Stimulated activated CD8-positive, alpha-beta memory T cell treated with anti-CD3 and anti-CD28 coated beads, Interleukin-12 subunit alpha, Interleukin-12 subunit beta, amount 100 ng/mL, for 4 hours (primary cell): ENCODE measurements at places on chromosomes 4 and X.

DNA sequence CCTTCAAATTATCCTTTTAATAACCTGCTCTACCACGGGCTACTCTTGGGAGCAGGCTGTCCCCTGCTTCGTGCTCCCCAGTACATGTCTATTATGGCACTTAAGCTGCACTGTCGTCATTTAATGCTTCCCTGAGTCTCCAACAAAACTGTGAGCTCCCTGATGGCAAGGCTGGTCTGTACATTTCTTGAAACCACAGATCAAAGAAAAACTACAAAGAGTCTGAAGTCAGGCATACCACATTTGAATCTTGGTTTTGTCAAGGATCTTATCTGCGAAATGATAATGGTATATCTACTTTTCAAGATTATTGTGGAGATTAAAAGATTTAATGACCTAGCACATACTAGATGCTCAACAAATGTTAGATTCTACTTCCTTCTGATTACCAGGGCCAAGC lies 45.7 kb downstream of the MAML3 start:
- DNase-seq, result no peak

DNA sequence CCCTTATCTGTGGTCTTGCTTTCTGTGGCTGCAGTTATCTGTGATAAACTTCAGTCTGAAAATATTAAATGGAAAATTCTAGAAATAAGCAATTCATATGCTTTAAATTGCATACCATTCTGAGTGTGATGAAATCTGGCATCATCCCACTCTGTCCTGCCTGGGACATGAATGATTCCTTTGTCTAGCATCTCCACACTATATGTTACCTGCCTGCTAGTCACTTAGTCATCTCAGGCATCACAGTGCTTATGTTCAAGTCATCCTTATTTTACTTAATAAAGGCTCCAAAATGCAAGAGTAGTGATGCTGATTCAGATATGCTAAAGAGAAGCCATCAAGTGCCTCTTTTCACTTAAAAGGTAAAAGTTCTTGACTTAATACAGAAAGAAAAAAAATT lies 14.3 kb upstream of the RAB9B start:
- DNase-seq, result no peak

GRCh38 chr4:169250796-169251195 lies 20.0 kb downstream of the SH3RF1 start:
- no peak for DNase-seq

- no peak for DNase-seq
Measured at GRCh38 chr4:72875138-72875537, 194.4 kb downstream of the COX18 start.

- no peak for DNase-seq
Measured at GRCh38 chrX:140526171-140526570, 21.3 kb upstream of the SOX3 start.

- no peak for DNase-seq
Measured at GRCh38 chrX:30665471-30665870, 12.2 kb downstream of the GK start.

DNA sequence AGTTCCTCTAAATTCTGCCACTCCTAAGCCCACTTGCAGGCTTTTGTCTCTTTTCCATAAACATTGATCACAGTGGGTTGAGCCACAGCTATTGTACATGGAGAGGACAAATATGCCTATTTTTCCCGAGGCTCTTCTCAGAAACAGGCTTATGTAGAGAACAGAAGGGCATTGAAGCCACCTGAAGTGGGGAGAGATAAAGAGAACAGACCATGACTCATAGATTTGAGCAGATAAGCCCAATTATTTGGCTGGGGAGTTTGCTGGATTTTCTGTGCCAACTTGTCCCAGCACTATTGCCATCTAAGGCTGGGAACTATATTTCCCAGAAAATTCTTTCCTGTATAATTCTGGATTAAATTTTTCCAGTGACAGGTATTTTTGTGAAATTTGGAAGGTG lies 446.1 kb upstream of the RPS6KA3 start:
- DNase-seq, result no peak
